Head of caudate nucleus (tissue), 42 donors: ENCODE measurements at places on chromosomes 7 and 10.

DNA sequence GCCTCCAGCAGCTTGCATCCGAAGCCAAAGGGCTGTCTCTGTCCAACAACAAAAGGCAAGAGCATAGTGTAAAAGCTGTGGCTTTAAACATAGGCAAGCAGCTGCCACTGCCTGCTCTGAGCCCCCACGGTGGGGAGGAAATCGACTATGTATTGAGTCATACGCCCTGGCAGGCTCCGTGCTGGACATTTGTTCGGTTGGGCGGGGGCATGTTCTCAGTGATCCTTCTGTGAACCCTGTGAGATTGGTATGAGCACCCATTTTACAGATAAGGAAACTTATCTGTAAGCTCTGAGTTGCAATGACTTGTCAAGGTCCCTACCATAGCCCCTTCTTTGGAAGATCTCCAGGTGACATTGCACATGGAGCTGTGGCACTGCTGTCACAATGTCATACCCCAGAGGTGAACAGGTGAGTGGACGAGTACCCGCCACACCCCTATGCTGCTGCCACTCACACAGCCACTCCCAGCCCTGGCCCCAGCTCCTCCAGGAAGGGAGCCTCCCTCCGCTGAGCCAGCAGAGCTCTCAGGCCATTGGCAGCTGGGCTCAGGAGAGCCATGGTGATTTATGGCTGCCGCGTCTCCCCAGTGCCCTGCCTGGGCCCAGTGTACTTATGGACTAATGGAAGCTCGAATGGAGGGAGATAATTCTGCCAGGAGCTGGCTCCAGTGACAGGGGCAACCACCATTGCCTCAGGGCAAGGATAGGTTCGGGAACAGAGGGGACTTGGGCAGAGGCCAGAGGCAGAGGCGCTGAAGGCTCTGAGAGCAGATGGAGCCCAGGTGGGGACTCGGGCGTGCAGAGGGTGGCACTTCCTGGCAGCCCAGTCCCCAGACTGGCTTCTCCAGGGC, 43.7 kb downstream of the UNC5B start:
- DNase-seq, result no peak

GRCh38 chr7:36604806-36605205, 119.5 kb downstream of the AOAH start:
- DNase-seq, result no peak

GRCh38 chr10:74118804-74119203, 31.8 kb downstream of the AP3M1 start:
- no peak for DNase-seq

DNA sequence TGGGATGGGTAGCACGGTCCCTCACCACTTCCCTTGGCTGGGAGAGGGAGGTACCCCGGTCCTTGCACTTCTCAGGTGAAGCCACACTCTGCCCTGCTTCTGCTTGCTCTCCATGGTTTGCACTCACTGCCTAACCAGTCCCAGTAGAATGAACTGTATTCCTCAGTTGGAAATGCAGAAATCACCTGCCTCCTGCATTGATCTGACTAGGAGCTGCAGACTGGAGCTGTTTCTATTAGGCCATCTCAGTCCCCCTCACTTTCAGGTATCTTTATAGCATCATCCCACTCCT, 264.9 kb downstream of the ZWINT start:
- no peak for DNase-seq

DNA sequence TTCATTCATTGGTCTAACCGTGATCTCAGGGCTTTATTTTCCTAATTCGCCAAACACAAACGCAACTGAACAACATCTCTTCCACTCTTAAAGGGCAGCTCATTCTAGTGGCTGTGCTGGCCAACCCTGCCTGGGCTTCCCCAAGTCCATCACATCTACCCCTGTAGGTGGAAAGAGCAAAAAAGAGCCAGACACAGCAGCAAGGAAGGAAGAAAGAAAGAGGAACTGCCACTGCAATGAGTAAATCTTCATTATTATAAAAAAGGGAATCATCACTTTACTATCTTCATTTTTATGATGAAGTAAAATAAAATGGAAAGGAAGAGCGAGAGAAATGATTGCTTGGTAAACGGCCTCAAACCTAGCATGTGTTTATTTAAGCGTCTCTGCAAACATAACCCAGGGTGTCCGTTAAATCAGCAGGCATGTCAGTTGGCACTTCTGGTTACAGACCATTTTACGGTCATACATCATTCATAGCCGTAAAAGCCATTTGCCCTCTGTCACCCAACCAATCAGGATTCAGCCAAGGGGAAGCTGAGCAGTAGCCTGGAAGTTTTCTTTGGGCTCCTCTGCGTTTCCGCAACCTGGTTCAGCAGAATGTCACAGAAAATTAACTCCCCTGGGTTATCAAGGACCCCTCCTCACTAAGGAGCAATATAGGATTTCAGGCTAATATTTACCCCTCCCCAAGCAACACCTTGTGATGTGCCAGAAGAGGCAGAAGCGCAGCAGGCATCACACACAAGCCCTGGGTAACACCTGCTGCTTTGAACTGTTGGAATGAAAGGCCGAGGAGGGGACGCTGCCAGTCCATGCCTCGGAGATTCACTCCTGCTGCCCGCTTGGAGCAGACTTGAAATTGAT, 234.0 kb downstream of the SNX10 start:
- DNase-seq, result no peak

DNA sequence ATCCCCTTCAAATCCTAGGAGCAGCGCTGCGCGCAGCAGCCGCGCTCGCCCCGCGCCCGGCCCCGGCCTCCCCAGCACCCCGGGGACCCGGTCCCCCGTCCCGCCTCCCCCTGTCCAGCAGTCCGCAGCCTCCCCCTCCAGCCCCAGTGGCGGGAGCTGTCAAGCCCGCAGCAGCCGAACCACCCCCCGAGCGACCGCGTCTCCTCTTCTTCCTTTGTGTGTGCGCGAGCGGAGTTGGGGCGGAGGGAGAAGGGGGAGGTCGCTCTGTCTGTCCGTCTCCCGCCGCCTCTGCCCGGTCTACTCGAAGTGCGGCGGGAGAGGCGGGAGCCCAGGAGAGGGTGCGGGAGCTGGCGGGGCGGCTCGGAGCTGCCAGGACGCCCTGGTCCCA, 375 bp upstream of the CHN2 start:
- peak; percentile 47 for DNase-seq

DNA sequence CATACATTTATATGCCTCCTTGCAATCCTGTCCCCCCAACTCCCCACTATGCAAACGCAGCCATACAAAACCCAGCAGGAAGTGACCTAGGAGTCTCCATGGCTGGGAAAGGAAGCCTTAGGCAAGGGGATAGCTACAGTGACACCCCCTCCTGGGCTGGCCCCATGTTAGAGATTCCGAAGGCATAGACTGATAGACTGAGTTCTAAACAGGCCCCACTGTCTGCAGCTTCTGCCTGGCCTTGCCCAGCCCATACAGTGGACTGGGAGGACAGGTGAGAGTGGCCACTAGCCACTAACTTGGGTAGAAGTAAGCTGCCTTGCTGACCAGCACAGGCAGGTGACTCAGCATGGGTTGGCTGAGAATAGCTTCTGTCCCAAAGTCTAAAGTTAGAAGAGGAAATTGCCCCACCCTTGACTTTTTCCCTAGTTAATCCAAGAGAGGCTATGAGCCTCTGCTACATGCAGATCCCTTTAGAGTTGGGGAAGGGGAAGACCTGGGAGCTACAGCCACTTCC, 106.3 kb downstream of the C10orf105 start:
- no peak for DNase-seq

- DNase-seq, result no peak
These were observed 16.2 kb downstream of the RPS24 start for GRCh38 chr10:78049851-78050250.

GRCh38 chr7:68425377-68425776, 1172.9 kb upstream of the AUTS2 start:
- DNase-seq, result peak; percentile 46

- DNase-seq, result no peak
These were observed 69.0 kb downstream of the ZNF783 start for GRCh38 chr7:149330914-149331567.

DNA sequence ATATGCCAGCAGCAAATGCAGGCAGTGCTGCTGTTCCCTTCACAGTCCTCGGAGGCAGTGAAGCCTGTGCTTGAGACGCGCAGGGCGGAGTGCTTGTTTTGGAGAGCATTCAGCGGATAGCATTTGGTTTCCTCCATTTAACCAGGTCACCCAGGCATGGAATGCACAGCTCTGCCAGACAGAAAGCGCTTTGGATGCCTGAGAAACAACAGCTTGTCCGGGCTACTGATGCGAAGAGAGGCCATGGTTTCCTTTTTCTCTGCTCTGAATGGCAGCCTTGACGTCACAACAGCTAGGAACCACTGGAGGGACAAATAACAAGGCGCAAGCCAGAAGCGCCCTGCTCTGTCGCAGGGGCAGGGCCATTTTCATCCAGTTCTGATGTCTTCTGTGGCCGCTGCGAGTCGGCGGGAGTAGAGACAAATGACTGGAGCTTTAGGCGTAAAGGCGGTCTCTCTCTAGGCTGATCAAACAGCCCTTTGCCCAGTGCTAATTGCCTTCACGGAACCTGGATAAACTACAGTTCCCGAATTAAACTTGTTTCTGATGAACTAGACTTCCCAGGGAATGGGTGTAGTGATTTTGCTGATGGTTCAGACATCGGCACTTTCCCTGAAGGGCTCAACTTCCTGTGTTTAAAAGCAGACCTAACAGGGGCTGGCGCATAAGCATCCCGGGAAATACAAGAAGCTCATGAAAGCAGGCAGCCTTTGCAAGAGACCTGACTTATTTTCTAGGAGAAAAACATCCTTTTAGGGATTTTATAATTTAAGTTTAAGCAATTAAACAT, 187.6 kb upstream of the KLF14 start:
- DNase-seq, result peak; percentile 71

- no peak for DNase-seq
These were observed 3.9 kb downstream of the LMBR1 start for GRCh38 chr7:156889089-156889488.

GRCh38 chr7:105345003-105345402, 43.7 kb downstream of the SRPK2 start:
- no peak for DNase-seq

DNA sequence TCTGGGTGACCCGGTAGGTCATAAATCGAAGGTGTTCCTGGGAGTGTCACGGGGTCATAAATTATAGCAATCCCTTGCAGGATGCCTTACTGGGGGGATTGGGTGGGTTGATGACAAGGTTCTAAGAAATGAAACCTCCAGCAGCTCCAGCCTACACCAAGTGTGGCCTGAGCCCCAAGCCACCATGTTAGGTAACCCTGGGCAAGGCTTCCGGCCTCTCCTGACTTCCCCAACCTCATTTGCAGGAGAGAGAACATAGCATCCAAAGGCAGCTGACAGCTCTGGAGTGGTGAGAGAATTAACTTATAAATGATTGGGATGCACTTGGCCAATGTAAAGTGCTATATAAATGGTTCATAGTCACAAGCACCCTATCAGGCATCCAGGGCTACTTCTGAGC, 52.8 kb upstream of the TMEM273 start:
- DNase-seq, result no peak

GRCh38 chr7:70434376-70434775, 697.6 kb upstream of the GALNT17 start:
- no peak for DNase-seq

DNA sequence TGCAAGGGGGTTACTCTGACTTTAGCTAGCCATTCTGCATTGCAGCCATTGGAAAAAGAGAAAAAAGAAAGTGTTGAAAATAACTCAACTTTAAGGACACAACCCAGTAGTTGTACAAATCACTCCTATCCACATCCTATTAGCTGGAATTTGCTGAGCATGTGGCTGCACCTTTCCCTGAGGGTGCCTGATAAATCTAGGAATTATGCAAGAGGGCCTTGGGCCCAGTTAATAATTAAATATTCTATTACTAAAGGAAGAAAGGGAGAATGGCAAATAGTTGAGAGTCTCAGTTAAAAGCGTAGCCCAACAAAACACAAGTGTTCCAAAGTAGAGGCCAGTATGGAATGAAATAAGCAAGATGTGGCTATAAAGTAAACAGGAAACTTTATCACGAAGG, 200.9 kb upstream of the CNTNAP2 start:
- no peak for DNase-seq

DNA sequence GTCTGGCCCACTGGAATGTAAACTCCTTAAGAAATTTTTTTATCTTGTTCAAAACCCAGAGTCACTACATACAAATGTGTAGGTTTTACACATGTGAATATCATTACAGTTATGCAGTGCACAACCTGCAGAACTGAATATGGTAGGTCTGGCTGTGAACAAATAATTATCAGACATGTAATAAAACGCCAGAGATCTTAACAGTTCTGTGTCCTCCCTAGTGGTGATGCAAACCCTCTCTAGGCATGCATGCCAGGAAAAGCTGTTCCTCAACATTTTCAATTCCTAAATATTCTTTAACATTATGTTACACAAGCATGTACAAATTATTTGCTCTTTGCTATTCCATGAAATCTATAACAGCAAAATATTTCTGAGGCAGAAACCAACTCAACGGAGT, 124.6 kb downstream of the IMMP2L start:
- DNase-seq, result no peak

- DNase-seq, result no peak
These were observed 3.4 kb downstream of the STAMBPL1 start for GRCh38 chr10:88883448-88883809.

- DNase-seq, result no peak
These were observed 110.6 kb downstream of the BTRC start for GRCh38 chr10:101464599-101464998.

DNA sequence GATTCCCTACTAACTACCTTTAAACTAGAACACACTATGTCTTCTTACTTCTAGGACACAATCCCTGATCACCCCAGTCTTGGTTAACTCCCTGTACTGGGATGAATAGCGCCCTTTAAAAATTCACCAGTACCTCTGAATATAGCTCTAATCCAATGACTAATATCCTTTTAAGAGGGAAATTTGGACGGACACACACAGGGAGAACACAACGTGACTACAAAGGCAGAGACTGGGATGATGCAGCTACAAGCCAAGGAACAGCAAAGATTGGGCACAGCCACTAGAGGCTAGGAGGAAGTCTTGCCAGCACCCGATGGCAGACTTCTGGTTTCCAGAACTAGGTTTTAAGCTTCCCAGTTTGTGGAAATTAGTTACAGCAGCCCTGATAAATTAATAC, 81.4 kb downstream of the MALSU1 start:
- no peak for DNase-seq

DNA sequence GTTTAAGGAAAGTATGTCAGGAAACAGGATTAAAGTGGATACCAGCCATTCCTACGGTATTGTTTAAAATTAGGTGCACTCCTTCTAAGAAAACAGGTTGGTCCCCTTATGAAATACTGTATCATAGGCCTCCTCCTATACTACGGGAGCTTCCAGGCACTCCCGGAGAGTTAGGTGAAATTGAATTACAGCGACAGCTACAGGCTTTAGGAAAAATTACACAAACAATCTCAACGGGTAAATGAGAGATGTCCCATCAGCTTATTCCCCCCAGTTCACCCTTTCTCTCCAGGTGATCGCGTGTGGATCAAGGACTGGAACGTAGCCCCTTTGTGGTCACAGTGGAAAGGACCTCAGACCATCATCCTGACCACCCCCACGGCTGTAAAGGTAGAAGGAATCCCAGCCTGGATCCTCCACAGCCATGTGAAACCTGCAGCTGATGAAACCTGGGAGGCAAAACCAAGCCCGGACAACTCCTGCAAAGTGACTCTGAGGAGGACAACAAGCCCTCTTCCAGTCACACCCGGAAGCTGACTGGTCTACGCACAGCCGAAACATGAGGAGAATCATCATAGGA, 25.1 kb upstream of the GHITM start:
- no peak for DNase-seq
